ENCODE measurements at places on chromosomes 1 and 21.
A peak's percentile ranks its signal among the peaks of the same experiment; 100 is the strongest.

- peaks cover 43% of the 10 kb centered on the region for H3K4me1 ChIP-seq
- H3K36me3 ChIP-seq: no peaks in the 10 kb centered on the region
- H3K4me3 ChIP-seq: peak overlapping the region; percentile 79
- no peaks in the 10 kb centered on the region for H3K27me3 ChIP-seq
Observed at GRCh38 chr21:45971616-45972352, 9.8 kb upstream of the COL6A1 start.

GRCh38 chr1:30952098-30952497 is 43.5 kb upstream of the SDC3 start:
- H3K4me1 ChIP-seq: peaks cover 3% of the 10 kb centered on the region
- peaks cover 28% of the 10 kb centered on the region for H3K36me3 ChIP-seq
- H3K4me3 ChIP-seq: no peak overlapping the region
- H3K27ac ChIP-seq: no peak overlapping the region
- no peak for DNase-seq

GRCh38 chr1:232725305-232726047 is 79.7 kb upstream of the MAP10 start:
- no peak overlapping the region for H3K4me3 ChIP-seq
- no peaks in the 10 kb centered on the region for H3K36me3 ChIP-seq
- no peak for DNase-seq
- H3K4me1 ChIP-seq: peaks cover 1% of the 10 kb centered on the region

DNA sequence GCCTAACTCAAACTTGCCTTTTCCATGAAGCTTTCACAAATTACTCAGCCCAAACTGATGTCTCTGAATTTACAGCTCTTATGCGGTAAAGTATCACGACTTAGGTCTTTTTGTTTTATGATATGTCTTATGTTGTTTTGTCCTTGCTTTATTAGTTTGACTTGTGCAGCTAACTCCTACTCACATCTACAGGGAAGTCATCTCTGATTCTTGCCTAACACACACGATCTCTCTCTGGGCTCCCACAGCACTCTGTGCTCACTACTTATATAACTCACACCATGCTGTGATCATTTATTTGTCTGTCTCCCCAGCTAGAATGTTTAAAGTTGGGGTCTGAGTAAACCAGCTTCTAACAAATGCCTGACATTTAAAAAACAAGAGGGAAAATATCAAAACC is 9.3 kb upstream of the PI4KB start:
- no peaks in the 10 kb centered on the region for H3K27me3 ChIP-seq
- DNase-seq: no peak
- no peak overlapping the region for H3K27ac ChIP-seq
- H3K36me3 ChIP-seq: no peaks in the 10 kb centered on the region

DNA sequence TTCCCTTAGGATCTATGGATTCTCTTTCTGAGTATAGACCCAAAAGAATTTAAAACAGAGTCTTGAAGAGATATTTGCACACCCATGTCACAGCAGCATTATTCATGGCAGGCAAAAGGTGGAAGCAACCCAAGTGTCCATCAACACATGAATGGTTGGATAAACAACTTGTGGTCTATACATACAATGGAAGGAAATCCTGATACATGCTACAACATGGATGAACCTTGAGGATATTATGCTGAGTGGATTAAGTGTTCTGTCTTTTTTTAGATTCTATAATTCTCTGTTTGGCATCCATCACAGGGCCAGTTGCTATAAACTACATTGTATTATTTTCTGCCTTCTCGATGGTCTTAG is 39.8 kb downstream of the PTPN14 start:
- H3K36me3 ChIP-seq: peaks cover 6% of the 10 kb centered on the region
- peaks cover 16% of the 10 kb centered on the region for H3K4me1 ChIP-seq
- peak overlapping the region; percentile 84 for H3K27ac ChIP-seq
- DNase-seq: no peak
- no peak overlapping the region for H3K4me3 ChIP-seq

DNA sequence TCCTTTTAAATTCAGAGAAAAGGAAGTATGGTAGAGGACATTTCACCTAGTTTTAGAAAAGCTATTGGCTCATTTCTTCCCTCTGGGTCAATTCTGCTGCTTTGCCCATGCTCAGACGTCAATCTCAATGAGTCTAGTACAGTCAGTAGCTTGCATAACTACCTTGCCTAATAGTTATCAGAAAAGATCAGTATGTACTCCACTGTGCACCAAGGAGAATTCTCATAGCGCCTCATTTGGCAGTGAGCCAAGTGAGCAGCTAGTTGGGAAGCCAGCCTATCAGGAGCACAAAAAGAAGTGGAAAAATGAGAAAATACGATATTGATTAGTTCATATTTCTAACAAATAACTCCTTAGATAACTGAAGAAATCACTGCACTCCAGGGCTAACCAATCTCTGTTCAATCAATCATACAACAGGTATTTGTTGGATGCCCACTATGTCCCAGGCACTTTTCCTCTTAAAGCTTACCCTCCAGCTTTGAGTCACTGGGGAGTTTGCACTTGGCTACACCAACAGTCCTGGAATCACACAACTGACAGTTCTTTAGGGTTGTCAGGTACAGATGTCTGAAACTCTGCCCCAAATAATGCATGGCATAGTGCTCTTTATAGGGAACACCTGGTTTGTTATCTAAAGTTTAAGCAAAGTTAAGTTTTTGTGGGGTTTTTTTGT is 50.2 kb downstream of the PRDX6 start:
- peak; percentile 41 for DNase-seq
- H3K36me3 ChIP-seq: no peaks in the 10 kb centered on the region
- no peaks in the 10 kb centered on the region for H3K4me1 ChIP-seq
- no peak overlapping the region for H3K27ac ChIP-seq
- no peak overlapping the region for H3K4me3 ChIP-seq
- H3K27me3 ChIP-seq: no peaks in the 10 kb centered on the region

DNA sequence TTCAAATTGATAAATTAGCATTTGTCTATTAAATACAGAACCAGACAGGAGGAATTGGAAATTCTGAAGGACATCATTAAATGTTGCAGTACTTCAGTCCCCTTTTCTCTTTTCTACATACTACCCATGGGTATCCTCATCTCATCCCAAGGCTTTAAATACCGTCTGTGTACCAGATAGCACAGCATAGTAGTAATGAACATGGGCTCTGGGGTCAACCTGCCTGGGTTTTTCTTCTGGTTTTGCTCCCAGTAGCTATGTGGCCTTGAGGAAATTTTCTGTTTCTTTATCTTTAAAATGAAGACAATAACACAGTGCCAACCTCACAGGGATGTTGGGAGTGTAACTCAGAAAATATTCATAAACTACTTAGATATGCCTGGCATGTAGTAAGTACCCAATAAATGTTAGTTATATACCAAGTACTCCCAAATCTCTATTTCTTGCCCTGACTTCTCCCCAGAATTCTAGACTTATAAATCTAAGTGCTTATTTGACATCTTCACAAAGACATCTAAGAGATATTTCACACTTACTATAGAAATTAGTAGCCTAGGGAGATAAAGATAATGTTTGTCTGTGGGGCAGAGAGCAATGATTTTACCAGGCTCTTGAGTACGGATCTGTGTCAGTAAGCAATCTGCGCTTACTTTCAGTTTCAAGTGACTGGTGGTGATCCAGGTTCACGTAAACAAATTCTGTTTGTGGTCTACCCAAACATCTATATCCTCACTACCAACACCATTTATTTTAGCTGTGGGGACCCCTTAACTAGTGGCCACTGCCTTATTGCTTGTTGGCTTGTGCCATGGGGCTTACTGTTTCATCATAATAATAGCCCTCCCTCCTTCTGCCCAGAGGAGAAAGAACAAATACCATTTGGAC is 37.3 kb downstream of the VANGL2 start:
- H3K4me3 ChIP-seq: no peak overlapping the region
- H3K27me3 ChIP-seq: no peaks in the 10 kb centered on the region
- H3K36me3 ChIP-seq: no peaks in the 10 kb centered on the region

- no peaks in the 10 kb centered on the region for H3K36me3 ChIP-seq
- peaks cover 2% of the 10 kb centered on the region for H3K4me1 ChIP-seq
- no peak overlapping the region for H3K27ac ChIP-seq
- no peaks in the 10 kb centered on the region for H3K27me3 ChIP-seq
- no peak overlapping the region for H3K4me3 ChIP-seq
- DNase-seq: no peak
Observed at GRCh38 chr1:76238094-76238628, 163.6 kb downstream of the ST6GALNAC3 start.

- DNase-seq: no peak
- no peaks in the 10 kb centered on the region for H3K36me3 ChIP-seq
- H3K4me1 ChIP-seq: peaks cover 20% of the 10 kb centered on the region
- H3K27ac ChIP-seq: no peak overlapping the region
- peak overlapping the region; percentile 61 for H3K4me3 ChIP-seq
Observed at GRCh38 chr1:205505076-205505729, 734 bp downstream of the CDK18 start.

DNA sequence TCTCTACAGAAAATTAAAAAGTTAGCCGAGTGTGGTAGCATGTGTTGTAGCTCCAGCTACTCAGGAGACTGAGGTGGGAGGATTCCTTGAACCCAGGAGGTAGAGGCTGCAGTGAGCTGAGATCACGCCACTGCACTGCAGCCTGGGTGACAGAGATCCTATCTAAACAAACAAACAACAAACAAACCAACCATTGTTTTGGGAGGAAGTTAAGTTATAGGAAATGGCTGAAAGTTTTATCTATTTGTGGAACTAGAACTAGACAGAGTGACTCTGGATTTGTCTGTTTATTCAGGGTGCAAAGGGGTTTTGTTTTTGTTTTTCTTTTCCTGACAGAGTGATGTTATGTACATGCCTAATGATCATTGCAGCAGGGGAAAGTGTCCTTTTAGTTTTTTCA is 31.0 kb downstream of the ZNF362 start:
- H3K36me3 ChIP-seq: peaks cover 32% of the 10 kb centered on the region
- no peaks in the 10 kb centered on the region for H3K27me3 ChIP-seq
- H3K27ac ChIP-seq: no peak overlapping the region
- no peak overlapping the region for H3K4me3 ChIP-seq
- DNase-seq: no peak

- H3K4me1 ChIP-seq: peaks cover 5% of the 10 kb centered on the region
- no peaks in the 10 kb centered on the region for H3K36me3 ChIP-seq
- H3K27me3 ChIP-seq: no peaks in the 10 kb centered on the region
- no peak overlapping the region for H3K4me3 ChIP-seq
- peak overlapping the region; percentile 78 for H3K27ac ChIP-seq
Observed at GRCh38 chr1:231636157-231636556, 9.6 kb downstream of the DISC1 start.

- no peaks in the 10 kb centered on the region for H3K27me3 ChIP-seq
- H3K27ac ChIP-seq: no peak overlapping the region
- peaks cover 4% of the 10 kb centered on the region for H3K4me1 ChIP-seq
- no peak overlapping the region for H3K4me3 ChIP-seq
- DNase-seq: peak; percentile 29
Observed at GRCh38 chr1:118217141-118217838, 32.3 kb upstream of the SPAG17 start.

- no peaks in the 10 kb centered on the region for H3K36me3 ChIP-seq
- no peak overlapping the region for H3K4me3 ChIP-seq
- no peak overlapping the region for H3K27ac ChIP-seq
- DNase-seq: no peak
- no peaks in the 10 kb centered on the region for H3K4me1 ChIP-seq
Observed at GRCh38 chr1:3981261-3981660, 81.2 kb upstream of the C1orf174 start.

- H3K4me3 ChIP-seq: no peak overlapping the region
- DNase-seq: no peak
- H3K27me3 ChIP-seq: no peaks in the 10 kb centered on the region
- H3K27ac ChIP-seq: peak overlapping the region; percentile 83
- H3K4me1 ChIP-seq: peaks cover 34% of the 10 kb centered on the region
Observed at GRCh38 chr1:33088119-33088906, 7.4 kb downstream of the AZIN2 start.

DNA sequence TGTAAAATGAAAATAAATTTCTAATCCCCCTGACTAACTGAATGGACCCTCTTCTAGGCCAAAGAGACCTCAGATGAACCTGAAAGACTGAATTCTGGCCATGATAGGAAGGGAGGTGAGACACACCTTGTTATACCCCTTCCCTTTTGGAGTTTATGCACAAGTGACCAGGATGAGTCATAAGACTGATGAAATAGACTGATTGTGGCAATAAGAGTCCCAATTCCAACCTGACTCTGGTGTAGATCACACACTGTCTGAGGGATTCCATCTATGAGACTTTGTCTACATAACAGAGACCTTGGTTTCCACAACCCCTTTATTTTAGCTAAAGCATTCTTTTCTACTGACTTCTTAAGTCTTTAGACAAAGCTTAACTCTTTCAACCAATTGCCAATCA is 13.5 kb upstream of the OR2G2 start:
- no peaks in the 10 kb centered on the region for H3K27me3 ChIP-seq
- H3K36me3 ChIP-seq: no peaks in the 10 kb centered on the region
- no peak overlapping the region for H3K27ac ChIP-seq
- no peak overlapping the region for H3K4me3 ChIP-seq

GRCh38 chr1:85068846-85069245 is 20.5 kb upstream of the MCOLN3 start:
- H3K4me3 ChIP-seq: no peak overlapping the region
- no peaks in the 10 kb centered on the region for H3K27me3 ChIP-seq
- H3K27ac ChIP-seq: no peak overlapping the region
- DNase-seq: no peak
- H3K36me3 ChIP-seq: no peaks in the 10 kb centered on the region

DNA sequence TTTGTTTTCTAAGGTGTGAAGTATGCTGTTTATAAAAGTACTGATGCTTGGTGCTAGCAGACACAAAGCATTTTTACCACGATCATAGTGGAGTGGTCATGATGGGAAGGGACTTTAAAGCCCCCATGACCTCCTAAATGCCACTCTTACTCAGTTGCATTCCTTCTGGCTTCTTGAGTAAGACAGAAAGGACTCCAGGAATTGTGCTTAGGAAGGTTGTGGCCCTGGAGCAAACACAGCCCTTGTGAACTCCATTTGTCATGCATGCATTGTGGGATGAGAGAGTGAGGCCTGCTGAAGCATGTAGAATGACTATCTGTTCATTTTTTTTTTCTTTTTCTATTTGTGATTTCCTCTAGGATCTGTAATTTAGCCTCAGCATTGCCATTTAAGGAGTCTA is 34.2 kb downstream of the AK5 start:
- H3K4me3 ChIP-seq: no peak overlapping the region
- peaks cover 3% of the 10 kb centered on the region for H3K4me1 ChIP-seq
- no peaks in the 10 kb centered on the region for H3K27me3 ChIP-seq
- peak; percentile 56 for DNase-seq
- H3K27ac ChIP-seq: peak overlapping the region; percentile 52

- no peak overlapping the region for H3K4me3 ChIP-seq
- H3K27ac ChIP-seq: no peak overlapping the region
- no peaks in the 10 kb centered on the region for H3K27me3 ChIP-seq
- H3K4me1 ChIP-seq: no peaks in the 10 kb centered on the region
- DNase-seq: no peak
Observed at GRCh38 chr1:219422811-219423598, 189.9 kb downstream of the ZC3H11B start.
